Activated naive CD8-positive, alpha-beta T cell treated with anti-CD3 and anti-CD28 coated beads for 36 hours (primary cell): ENCODE measurements at places on chromosomes 2 and 18. TPM values are rescaled to one million over a fixed set of nuclear protein-coding genes. Genes with fewer than 3 reads are reported as not detected.

The RAX gene
- not detected for total RNA-seq

The PRKAG3 gene
- total RNA-seq = not detected

The ACMSD gene
- not detected for total RNA-seq

The ITGB1BP1 gene
- total RNA-seq = 180 TPM

The FSIP2 gene
- not detected for total RNA-seq

DNA sequence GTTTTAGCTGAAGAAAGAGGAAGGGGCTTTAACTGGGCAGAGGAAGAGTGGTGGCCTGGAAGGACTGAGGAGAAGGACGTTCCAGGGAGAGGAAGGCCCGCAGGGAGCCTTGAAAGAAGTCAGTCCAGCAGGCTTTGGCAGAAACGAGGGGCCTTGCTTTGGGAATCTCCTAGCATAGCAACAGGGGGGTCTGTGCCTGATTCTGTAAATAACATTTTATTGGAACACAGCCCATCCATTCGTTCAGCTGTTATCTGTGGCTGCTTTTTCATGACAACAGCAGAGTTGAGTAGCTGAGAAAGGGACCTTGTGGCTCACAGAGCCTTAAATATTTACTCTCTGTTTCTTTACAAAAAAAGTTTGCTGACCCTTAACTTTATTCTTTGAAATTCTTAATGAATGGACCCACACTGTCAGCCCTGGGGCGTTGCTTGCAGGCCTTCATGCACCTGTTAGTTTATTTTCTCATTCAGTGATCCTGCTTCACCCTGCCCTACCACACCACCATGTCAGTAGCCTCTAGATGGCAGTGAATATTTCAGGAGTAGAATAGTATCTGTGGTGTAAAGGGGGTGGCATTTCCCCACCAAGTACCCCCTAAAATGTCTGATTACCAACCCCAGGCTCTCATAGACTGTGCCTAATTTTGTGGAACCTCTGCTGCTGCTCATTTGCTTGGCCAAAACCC is 61.0 kb downstream of the MGAT5 start:
- no peak overlapping the region for H3K4me3 ChIP-seq
- DNase-seq = no peak
- H3K36me3 ChIP-seq = peaks cover 35% of the 10 kb centered on the region

DNA sequence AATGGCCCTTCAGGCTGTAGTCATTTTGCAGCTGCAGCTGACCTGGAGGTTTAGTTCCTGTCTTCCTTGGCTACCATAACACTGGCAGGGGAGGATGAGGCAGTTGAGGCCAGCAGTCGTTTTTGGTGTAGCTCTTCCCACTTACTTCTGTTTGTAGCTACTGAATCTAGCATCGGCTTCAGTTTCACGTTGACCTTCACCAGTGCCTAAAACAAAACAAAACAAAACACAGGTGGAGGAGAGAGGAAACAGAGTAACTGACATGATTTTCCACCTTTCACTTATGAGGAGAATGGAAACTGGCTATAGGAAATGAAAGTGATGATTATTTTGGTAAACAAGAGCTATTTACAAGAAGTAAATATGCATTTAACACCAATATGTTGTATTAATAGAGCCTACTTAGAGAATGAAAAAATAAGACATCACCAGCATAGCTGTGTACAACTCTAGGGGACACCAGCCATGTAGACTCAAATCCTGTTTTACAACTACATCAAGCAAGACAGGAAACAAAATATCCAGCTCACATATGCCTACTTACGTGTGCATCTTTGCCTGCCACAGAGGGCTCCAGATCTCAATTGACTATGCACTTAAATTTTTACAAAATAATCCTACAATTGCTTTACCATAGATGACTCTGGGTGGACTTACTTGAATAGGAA is 236.9 kb downstream of the AGPS start:
- no peak for DNase-seq
- H3K27ac ChIP-seq = no peak overlapping the region
- peaks cover 7% of the 10 kb centered on the region for H3K4me1 ChIP-seq
- no peaks in the 10 kb centered on the region for H3K36me3 ChIP-seq
- H3K27me3 ChIP-seq = peaks cover 8% of the 10 kb centered on the region

DNA sequence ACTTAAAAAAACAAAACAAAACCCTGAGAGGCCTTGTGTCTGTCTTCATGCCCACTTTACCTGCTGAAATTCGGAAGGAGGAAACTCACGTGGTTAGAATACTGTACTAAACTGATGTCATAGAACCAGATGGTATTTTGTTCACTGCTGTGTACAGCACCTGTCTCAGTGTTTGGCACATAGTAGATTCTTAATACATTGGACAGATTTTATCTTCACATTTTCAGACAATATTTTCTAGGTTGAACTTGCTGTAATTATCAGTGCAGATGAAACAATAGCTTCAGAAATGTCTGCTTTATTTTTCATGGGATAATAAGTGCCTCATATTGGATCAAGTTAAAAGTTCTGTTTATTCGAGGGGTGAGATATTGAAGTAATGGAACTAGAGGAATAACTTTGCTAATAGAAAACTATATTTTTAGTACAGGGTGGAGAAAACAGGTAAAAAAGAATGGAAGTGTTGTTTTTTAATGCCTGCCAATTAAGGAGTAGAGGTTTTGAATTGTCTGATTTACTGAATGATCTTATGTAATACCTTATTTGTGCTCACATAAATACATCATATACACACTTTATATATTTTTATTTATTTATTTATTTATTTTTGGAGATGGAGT is 23.7 kb downstream of the DDX1 start:
- no peaks in the 10 kb centered on the region for H3K4me1 ChIP-seq
- no peak for DNase-seq
- no peak overlapping the region for H3K27ac ChIP-seq
- no peaks in the 10 kb centered on the region for H3K27me3 ChIP-seq

DNA sequence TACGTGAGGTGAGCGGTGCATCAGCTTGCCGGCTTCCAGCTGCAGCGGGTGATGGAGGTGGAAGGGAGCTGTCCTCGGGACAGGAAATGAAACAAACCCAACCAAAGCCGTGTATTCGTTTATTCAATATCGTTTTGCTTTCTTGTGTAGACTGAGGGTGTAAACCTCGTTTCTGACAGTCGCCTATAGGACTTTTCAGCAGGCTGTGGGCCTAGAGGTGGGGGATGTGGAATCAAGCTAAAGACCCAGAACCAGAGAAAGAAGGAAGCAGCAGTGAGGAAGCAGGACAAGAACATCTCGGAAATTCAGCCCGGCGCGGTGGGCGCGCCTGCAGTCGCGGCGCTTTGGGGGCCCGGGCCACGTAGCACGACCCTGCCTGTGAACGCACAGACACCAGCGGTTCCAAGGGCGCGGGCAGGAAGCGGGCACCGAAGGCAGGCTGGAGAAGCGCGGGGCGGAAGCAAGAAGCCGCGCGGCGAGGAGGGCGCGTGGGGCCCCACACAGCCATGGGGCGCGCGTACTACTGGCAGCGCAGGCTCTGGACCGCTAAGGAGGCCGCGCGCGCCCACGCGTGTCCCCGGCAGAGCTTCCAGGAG is 755 bp upstream of the ATP9B start:
- peaks cover 15% of the 10 kb centered on the region for H3K4me1 ChIP-seq
- peak overlapping the region; percentile 91 for H3K4me3 ChIP-seq
- H3K27ac ChIP-seq = peak overlapping the region; percentile 98
- peaks cover 39% of the 10 kb centered on the region for H3K36me3 ChIP-seq
- H3K27me3 ChIP-seq = no peaks in the 10 kb centered on the region

DNA sequence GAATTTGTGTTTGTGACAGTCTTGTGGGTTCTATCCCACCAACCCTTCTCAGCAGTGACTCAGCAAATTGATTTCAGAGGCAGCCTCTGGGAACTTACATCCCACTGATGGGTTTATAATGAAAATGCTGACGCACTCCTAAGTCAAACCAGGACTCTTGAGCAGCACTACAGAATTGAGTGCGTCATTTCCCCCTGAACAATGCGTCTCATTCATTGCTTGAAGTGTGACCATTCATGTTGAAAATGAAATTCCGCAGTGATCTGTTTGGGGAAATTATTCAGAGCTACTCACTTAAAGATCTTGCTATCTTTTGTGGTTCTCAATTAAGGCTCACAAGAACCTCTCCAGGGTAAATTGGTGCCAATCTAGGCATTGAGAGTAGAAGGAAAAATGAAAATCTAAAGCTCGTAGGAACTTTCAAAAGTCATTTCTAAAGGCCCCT is 417.7 kb upstream of the SLC14A2 start:
- H3K27me3 ChIP-seq = peaks cover 14% of the 10 kb centered on the region
- no peak for DNase-seq
- no peaks in the 10 kb centered on the region for H3K36me3 ChIP-seq
- no peak overlapping the region for H3K27ac ChIP-seq
- peaks cover 2% of the 10 kb centered on the region for H3K4me1 ChIP-seq

- H3K27me3 ChIP-seq = no peaks in the 10 kb centered on the region
- no peak for DNase-seq
- peaks cover 19% of the 10 kb centered on the region for H3K4me1 ChIP-seq
Measured at GRCh38 chr2:216492597-216493333, 5.9 kb upstream of the RPL37A start.

- H3K4me3 ChIP-seq = no peak overlapping the region
- DNase-seq = no peak
- no peaks in the 10 kb centered on the region for H3K36me3 ChIP-seq
- H3K27ac ChIP-seq = no peak overlapping the region
- H3K4me1 ChIP-seq = no peaks in the 10 kb centered on the region
Measured at GRCh38 chr2:214378455-214379103, 32.3 kb upstream of the VWC2L start.

GRCh38 chr2:20623241-20623640 is 27.7 kb downstream of the HS1BP3 start:
- no peaks in the 10 kb centered on the region for H3K27me3 ChIP-seq
- no peak overlapping the region for H3K27ac ChIP-seq
- no peak for DNase-seq
- H3K4me1 ChIP-seq = no peaks in the 10 kb centered on the region
- H3K4me3 ChIP-seq = no peak overlapping the region
